ENCODE measurements at places on chromosomes 3 and 15.

GRCh38 chr3:70849911-70850699 is 537.7 kb upstream of the MDFIC2 start:
- peak; percentile 76 for DNase-seq

GRCh38 chr3:107025961-107026360 is 351.3 kb upstream of the CCDC54 start:
- no peak for DNase-seq

- peak; percentile 24 for DNase-seq
These were observed 4.1 kb downstream of the EFCAB12 start for GRCh38 chr3:129424185-129424841.

- DNase-seq, result no peak
These were observed 131.1 kb downstream of the NR1I2 start for GRCh38 chr3:119913021-119913420.

GRCh38 chr3:123276346-123277006 is 74.7 kb downstream of the SEC22A start:
- DNase-seq, result no peak

DNA sequence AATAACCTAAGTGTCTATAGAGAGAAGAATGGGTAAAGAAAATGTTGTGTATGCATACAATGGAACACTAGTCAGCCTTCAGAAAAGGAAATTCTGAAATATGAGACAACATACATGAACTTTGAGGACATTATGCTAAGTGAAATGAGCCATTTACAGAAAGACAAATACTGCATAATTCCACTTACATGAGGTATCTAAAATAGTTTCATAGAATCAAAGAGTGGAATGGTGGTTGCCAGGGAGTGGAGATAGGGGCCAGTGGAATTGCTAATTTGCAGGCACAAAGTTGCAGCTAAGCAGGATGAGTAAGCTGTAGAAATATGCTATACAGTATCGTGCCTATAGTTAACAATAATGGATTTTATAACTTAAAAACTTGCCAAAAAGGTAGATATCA is 779.6 kb upstream of the ARPP21 start:
- no peak for DNase-seq

- no peak for DNase-seq
These were observed 1.1 kb downstream of the ATP10A start for GRCh38 chr15:25862071-25862471.

- DNase-seq, result peak; percentile 34
These were observed 141.8 kb downstream of the THSD4 start for GRCh38 chr15:71256934-71257664.

GRCh38 chr3:140505213-140505612 is 172.7 kb upstream of the TRIM42 start:
- peak; percentile 32 for DNase-seq

DNA sequence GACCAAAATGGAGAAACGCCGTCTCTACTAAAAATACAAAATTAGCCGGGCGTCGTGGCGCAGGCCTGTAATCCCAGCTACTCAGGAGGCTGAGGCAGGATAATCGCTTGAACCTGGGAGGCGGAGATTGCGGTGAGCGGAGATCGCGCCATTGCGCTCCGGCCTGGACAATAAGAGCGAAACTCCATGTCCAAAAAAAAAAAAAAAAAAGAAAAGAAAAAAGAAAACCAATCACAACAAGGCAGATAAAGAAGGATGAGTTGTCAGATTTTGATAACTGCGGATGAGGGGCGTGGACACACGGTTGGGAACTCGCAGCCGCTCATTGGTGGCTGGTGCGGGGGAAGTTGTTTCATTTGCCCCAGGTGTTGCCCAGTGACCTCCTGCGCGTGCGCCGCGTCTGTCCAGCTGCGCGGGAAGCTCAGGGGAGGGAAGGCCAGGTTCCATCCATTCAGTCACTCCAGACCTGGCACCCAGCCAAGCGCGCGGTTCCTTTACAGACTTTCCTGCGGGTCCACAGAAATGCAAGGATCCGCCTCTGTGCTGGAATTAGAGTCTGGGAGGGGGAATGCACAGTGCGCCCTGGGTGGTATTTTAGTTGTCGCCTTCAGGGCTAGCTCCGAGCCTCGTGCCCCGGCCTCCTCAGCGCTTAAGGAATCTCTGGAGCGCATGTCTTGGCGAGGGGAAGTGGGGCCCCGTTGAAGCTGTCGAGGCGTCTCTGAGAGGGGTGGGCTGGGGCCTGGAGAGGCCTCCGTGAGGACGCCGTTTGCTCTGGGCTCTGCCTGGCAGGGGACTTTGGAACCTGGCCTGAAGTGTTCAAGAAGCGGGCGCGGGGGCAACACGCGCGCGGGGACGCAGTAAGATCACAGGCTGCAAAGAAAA is 708 bp upstream of the GCHFR start:
- DNase-seq, result peak; percentile 55

DNA sequence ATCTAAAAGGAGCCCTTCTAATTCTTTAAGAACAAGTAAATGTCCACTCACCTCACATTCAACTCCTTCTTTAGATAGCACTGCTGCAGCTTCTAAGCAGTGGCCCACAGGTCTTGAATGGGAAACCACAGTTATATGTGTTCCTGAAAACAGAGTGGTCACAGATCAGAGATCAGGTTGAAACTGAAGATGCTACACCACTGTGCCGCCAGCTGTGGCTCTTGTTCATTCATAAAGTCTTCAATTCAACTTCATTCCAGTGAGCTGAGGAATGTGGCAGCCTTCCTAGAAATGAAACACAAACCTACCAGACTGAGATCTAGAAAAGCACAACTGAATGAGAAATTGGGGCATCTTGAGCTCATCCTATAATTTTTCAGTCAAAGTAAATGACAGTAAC is 4.0 kb downstream of the PDHB start:
- DNase-seq, result no peak

DNA sequence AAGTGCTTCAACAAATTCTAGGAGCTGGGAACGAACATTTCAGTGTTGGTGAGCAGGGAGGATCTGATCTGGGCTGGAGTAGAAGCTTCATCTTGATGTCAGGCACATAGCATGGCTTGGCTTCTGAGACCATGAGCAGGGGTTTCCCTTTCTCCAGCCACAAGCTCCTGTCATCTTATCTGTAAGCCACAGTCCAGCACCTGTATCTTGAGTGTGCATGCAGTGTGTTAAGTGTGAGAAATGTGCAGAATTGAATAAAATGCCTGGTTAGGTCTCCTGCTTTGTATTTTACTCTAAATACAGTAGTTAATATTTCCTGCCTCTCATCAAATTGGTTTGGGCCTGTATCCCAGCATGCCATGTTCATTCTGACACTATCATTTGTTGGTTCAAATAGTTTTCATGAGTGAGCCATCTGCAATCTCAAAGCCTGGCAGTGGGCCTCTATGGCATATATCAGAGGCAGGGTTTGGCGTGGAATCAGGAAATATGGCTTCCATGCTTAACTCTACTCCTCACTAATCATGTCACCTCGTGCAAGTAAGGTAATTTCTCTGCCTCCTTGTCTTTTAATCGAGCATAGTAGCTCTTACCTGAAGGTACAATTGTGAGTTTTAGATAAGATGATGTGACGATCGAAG is 43.3 kb downstream of the TLNRD1 start:
- no peak for DNase-seq

DNA sequence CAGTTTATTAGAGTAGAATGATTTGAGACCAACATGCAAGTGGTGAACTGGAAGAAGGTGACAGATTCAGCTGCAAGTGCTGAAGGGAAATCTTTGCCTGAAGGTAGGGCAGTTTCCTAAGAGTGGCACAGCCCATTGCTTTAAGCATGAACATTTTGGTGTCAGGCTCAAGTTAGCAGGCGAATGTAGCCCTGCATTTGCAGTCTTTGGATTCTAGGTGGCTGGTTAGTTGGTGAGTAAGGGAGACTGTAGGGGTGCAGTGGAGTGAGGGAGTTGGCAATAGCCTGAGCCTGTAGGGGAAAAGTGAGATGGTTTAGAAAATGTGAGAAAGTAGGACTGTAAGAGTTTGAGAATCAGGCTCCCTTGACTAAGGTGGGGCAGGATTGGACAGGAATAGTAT is 29.7 kb downstream of the UBE2E2 start:
- DNase-seq, result no peak

DNA sequence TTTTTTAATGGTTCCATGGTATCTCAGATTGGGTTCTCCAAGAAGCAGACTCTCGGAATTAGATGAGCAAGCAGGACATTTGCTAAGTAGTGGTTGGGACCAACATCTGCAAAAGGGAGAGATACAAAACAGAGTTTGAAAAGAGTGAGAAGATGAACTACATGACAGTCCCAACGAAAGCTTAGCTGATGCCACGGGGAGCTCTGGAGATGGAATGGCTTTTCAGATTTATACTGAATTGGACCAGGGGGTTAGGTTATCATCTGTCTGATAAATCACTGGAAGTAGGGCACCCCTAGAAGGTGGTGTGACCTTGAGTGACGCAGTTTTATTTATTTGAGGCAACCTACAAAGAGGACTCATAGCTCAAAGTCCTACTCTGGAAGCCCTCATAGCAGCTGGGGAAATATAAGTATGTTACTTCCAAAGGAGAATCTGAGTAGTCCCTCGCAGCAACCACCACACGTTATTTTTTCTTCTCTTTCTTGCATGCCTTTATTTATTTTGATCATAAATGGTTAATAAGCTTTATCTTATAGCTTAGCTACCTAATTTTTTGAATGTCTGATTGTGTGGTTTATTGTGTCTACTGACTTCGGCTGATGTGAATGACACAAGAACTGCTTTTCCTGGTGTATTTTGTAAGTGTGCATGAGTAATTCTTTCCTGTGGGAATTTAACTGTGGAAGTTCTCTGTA is 815.4 kb downstream of the SQOR start:
- DNase-seq, result no peak

DNA sequence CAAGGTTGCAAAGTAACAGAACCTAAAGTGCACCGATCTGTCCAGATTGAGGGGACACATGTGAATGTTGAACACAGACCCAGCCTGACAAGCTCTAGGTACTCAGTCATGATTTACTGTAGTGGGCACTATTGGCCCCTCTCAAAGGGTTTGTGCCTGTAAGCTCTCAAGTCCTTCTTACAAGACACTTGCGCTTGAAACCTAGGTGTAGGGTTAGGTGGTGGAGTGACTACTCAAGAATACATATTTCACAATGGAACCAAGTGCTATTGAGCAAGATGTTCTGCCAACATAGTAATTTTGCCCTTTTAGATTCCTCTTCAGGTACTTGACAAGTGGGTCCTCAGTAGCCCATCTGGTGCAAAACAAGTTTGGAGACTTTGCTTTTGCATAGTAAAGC is 169.9 kb downstream of the AKAP13 start:
- DNase-seq, result no peak

DNA sequence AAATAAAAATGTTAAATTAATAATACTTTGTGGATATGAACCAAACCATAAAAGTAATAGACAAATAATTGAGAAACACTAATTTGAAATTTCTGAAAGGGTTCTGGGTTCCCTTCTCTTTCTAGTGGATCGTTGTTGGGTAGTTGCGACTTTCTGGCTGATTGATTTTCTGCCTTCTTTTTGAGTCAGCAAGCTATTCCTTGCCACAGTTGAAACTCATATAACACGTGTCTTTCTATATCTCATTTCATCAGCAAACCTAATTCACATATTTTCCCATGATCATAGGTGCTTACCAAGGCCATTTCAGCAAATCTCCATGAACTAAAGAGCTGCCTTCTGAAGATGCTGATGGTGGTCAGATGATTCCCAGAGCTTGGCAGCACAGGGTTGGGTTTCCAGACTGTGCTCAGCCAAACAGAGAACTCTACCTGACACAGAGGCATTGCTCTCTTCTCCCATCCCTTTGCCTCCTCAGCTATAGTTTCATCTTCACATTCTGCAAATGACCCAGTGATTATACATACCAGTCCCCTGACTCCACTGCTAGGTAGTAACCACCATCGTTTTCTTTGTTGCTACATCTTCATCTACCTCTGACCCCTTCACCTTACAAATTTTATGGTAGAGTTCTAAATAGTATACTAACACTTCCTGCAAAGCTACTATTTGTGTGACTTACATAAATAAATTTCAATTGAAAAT is 383.9 kb upstream of the DPH6 start:
- no peak for DNase-seq

GRCh38 chr3:151431940-151432339 is 28.9 kb downstream of the IGSF10 start:
- DNase-seq, result no peak

DNA sequence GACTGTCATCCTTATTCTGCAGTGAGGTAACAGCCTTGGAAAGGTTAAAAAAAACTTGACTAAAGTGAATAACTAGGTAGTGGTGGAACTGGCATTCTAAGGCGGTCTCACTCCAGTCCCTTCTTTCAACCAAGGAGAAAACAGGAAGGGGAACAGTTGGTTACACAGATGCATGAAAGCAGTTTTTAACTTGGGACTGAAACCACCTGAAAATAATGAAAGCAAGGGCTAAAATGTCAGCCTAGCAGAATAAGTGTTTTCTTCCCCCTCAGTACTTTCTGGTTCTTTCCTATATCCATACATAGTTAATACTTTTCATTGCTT is 748 bp upstream of the AVEN start:
- DNase-seq, result no peak

GRCh38 chr3:24361623-24362022 is 133.0 kb downstream of the THRB start:
- no peak for DNase-seq

GRCh38 chr15:38620851-38621594 is 56.4 kb upstream of the RASGRP1 start:
- DNase-seq, result no peak

DNA sequence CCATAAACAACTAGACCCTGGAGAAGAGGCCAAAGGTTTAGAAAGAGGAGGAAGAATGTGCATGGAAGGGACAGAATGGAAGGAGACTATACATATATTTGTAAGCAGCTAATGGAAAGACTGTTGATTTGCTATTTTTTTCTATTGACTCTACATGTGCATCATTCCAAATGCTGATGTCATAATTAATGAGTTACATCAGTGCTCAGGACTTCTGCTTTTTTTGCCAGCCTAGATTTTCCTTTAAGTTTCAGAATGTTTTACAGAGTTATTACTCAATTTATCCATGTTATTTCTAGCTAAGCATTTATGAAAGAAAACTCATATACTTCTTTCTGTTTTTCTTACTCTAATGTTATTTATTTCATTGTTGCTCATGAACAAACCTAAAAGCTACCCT is 62.6 kb upstream of the VGLL3 start:
- DNase-seq, result no peak

Data from muscle of back (tissue), 13 donors.